ENCODE measurements at places on chromosomes 6 and 20.

DNA sequence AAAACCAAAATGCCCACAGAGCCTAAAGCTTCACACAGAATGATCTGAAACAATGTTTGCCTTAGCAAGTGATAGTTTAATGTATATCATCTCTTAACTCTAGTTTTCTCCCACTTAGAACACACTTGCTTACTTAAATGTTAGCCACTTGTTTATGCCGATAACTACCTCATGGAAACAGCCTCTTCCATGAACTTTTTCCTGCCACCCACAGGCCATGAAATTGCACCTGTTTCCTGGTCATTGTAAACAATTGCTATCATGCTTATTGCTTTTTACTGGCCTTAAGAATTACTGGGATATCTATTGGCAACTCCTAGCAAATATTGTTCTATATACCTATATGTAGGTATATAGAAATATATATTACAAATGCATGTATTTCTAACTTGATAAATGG is 231.1 kb downstream of the HDGFL1 start:
- DNase-seq = no peak

DNA sequence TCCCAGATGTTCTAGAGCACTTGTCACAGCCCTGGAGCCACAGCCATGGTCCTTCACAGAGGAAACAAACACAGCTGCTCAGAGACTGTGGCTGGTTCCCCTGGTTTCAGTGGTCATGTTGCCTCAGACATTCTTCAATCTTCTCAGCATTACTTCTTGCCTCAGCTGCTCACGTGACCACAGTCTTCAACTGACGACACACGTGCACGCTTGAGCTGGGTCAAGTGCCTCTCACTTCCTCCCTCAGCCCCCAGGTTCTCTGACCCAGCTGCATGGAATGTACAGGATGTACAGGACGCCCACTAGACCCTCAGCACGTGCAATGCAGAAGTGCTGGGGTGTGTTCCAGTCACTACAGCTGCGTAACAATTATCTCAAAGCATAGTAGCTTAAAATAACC is 159.8 kb upstream of the GGTLC1 start:
- DNase-seq = no peak

- no peak for DNase-seq
Measured at GRCh38 chr6:23088761-23089160, 519.4 kb downstream of the HDGFL1 start.

GRCh38 chr6:127403636-127404035 is 55.6 kb downstream of the KIAA0408 start:
- DNase-seq = no peak

GRCh38 chr20:56409956-56410355 is 2.1 kb upstream of the CASS4 start:
- DNase-seq = no peak

DNA sequence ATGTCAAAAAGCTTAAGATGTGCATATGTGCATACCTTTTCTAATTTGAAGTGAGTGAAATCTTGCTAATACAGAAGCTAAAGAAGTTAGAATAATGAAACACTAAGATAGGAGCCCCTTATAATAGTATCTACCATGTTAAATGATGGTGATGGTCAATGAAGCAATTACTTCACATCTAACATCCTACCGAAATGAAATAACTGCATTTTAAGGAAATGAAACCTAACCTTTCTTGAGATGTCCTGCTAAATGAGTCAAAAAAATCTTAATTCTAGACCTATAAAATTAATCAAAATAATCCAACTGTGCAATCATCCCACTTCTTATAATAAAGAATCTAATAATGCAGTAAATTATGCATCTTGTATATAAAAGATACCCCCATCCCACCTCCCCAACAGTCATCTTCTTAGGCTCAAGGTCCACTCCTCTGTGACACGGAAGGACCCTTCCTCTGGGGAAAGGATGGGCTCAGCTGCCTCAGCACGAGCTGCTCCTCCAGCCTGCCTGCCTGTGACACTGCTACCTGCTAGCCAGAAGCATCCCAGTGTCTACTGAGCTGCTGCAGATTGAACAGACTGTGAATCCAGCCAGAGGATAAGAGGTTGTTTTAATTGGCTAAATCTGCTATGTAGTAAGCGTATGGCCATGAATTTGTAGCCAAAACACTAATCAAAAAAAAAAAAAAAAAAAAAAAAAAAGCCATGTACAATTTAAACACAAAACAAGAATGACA is 129.6 kb upstream of the BEND3 start:
- DNase-seq = no peak

GRCh38 chr20:55514531-55514930 is 490.8 kb downstream of the CBLN4 start:
- DNase-seq = no peak

DNA sequence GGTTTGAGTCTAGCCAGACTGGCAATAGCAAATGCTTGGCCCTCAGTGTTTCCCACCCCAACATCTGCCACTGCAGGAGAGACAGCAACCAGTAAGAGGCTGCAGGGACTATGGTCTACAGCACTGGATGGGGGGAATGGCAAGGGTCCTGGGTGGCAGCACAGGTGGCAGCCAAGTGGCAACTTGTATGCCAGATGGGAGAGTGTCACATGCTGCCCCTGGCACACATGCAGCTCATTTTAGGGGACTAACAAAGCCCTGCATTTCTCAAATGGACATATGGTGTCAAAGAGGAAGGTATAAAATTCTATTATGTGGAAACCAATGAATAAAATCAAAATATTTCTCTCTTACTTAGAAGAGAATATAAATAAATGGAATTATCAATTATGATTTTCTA is 298.7 kb upstream of the MARCKS start:
- no peak for DNase-seq

DNA sequence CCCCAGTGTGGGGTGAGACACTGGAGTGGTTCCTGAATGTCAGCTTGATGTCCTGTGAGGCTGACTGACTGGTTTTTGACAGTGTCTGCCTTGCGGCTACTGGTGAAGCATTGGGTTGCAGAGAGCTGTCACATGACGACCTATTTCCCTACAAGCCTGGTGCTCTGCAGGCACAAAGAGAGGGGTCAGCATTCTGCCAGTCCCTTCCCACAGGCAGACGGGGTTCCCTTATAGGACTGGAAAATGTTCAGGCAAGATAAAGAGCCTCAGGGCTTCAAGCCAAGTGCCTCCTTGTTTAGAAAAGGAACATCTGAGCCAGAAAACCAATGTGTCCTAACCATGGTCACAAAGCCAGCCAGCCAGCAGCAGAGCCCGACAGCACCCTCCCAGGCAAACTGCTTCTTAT is 11.0 kb downstream of the LY86 start:
- DNase-seq = no peak

GRCh38 chr6:51578362-51578761 is 509.1 kb downstream of the PKHD1 start:
- DNase-seq = no peak

DNA sequence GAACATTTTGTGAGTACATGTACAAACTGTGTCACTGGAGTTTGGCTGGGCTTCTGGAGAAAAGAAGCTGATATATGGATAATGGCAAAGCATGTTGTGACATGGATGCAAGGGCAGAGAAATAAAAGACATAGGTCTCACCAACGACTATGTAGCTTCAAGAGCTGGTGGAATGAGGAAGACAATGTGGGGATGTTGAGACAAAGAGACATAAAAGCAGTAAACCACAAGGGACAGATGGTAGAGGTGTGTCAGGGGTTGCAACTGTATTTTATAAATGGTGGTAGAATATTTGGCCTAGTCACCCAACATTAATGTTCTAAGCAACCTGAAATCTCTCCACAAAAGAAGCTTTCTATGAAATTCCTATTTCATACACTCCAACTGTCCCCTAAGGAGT is 199.0 kb downstream of the KCNQ5 start:
- no peak for DNase-seq

DNA sequence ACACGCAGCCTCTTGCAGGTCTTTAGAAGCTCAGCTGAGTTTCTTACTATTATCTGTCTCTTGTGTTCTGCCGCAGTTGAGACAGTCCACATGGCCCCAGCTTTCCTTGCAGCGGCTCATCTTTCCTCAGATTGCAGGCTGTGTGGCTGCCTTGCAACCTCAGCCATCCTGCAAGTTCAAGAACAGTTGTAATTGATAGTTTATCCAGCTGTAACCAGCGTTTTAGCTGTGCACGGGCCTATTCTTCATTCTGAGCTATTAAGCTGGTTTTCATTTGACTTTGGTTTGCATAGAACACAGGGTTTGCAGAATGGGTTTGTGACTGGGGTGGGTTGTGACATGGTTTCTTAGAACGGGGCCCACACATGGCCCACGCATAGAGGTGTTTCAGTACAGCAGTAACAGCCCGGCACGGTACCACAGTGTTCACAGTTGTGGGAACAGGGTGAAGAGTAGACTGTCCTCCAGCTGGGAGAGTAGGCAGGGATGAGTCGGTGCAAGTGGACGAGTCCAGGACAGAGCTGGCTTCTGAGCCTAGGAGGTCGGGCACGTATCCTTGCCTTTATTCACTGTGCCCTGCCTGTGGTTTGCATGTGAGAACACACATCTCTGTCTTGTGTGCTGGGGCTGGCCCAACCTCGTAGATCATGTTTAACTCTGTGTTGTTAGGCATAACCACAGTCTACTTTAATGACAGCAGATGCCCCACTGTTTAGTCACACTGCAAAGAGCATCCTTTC is 89.2 kb downstream of the RPP40 start:
- no peak for DNase-seq

DNA sequence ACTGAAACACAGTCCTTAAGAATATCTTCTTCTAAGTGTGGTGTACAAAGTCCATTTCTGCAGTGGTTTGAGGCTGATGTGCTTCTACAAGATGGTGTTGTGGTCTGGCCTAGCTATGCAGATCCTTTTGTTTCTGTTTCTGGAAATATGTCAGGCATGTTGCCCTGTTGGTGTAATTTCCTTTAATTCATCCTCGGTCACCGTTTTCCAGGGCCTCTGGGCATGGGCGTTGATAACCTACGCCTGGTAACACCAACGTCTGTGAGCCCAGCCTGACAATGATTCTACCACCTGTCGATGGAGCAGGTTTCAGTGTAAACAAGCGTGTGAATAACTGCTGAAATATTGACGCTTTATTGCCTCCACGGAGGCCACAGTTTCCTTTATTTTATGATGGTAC is 33.3 kb upstream of the AFDN start:
- DNase-seq = no peak

- DNase-seq = no peak
Measured at GRCh38 chr6:163814494-163815364, 400.2 kb downstream of the QKI start.

DNA sequence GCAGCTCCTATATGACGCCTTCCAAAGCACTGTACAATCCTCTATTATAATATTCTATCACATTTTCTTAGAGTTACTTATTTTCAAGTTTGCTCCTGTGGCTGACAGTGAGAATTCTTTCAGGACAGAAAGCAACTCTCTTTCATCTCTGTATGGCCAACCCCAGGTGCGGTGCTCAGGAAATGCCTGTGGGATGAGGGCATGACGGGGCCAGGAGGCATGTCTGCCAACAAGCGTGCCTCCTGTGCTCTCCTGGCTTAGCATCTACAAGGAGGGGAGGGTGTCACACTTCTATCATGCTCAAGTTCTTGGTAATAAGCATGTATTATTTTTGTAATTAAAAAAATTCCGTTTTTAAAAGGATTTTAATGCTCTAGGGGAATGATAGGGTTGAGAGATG is 11.4 kb downstream of the MRPL14 start:
- no peak for DNase-seq

GRCh38 chr6:133057352-133057751 is 183.8 kb upstream of the EYA4 start:
- no peak for DNase-seq

GRCh38 chr20:17298751-17299150 is 71.9 kb downstream of the PCSK2 start:
- DNase-seq = no peak

GRCh38 chr6:111837641-111838500 is 35.4 kb downstream of the FYN start:
- DNase-seq = no peak

GRCh38 chr20:23005776-23006175 is 29.3 kb upstream of the SSTR4 start:
- no peak for DNase-seq

GRCh38 chr6:110493253-110493800 is 16.9 kb upstream of the SLC22A16 start:
- DNase-seq = no peak

DNA sequence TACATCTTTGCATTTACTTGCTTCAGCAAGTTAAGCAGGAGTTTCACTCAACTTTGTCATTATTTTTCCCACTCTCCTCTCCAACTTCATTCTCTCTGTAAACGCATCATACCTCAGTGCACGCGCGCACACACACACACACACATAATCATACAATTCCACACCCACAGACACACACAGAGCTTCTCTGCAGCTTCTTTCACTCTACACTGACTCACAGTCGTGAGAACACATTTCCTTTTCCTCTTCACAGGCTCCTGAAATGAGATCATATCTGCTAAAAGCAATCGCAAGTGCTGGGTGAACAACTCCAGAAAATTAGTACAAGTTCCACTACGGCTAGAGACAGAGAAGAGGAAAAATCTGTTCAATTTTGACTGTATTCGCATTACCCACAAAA is 215.4 kb downstream of the PTPRT start:
- DNase-seq = no peak

DNA sequence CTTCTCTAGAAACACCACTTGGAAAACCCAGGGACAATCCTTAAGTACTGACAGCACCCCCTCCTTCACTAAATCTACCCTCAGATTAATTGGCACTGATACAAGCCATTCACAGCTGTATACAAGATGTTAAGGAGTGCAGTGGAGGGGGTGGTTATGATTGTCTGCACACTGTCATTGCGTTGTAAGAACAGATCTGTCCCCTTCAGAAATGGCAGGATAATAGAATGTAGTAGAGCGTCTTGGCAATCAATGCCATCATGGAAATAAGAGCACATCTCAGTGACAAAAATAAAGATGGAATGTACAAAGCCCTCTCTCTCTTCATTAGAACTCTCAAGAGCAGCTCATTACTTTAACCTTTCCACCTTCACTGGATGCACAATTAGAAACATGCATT is 324.9 kb upstream of the TBX18 start:
- DNase-seq = no peak

GRCh38 chr20:60085551-60086132 is 127.4 kb downstream of the CDH26 start:
- no peak for DNase-seq

- no peak for DNase-seq
Measured at GRCh38 chr6:18154507-18155149, at the start of gene TPMT. Gene TPMT, minus strand, starts transcription at chr6:18155077. Its CDS starts 5,950 bp downstream, at chr6:18149127.

GRCh38 chr6:47483516-47483852 is 5.9 kb downstream of the CD2AP start:
- no peak for DNase-seq

GRCh38 chr6:139175389-139175948 is 40.6 kb downstream of the HECA start:
- DNase-seq = no peak

GRCh38 chr6:135093578-135093977 is 39.0 kb upstream of the HBS1L start:
- DNase-seq = no peak

- DNase-seq = no peak
Measured at GRCh38 chr20:1061484-1062221, 56.7 kb upstream of the PSMF1 start.

- no peak for DNase-seq
Measured at GRCh38 chr6:35031611-35032529, 109.3 kb downstream of the TCP11 start.

GRCh38 chr6:163086624-163086920 is 327.9 kb upstream of the QKI start:
- no peak for DNase-seq

All from activated CD8-positive, alpha-beta memory T cell treated with anti-CD3 and anti-CD28 coated beads for 1 hour (primary cell).